Activated T-cell treated with anti-CD3 and anti-CD28 coated beads for 24 hours (primary cell): ENCODE measurements at places on chromosomes 6 and 20.

DNA sequence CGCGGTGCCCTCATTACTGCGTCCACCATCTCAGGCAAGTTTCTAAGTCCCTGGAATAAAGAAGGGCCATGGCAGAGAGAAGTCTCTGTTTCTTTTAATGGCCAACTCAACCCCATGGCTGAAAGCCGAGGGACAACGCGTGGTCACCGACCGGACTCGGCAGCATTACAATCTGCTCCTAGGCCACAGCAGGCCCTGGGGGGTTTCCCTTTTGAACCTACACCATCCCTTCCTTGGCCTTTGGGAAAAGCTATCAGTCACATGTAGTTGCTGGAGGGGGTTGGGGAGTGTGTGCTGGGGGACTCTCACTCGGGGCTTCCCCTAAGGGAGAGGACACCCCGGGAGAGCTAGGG is 11.1 kb upstream of the FAM83C start:
- no peak for DNase-seq

- DNase-seq: peak; percentile 45
These were observed 11.5 kb downstream of the PRDM1 start for GRCh38 chr6:106097411-106098231.

DNA sequence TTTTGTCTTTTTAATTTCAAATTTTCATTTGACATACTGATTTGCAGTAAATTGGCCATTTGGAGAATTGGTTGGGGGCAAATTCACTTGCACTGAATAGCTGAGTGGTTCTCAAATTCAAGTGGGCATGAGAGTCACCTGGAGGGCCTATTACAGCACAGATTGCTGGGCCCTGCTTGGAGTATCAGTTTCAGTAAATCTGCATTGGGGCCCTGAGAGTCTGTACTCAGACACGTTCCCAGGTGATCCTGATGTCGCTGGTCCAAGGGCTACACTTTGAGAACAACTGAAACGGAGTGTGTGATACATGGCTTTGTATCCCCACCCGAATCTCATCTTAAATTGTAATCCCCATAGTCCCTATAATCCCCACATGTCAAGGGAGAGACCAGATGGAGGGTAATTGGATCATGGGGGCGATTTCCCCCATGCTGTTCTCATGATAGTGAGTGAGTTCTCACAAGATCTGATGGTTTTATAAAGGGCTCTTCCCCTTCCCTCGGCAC is 115.9 kb downstream of the KLHL32 start:
- no peak for DNase-seq

DNA sequence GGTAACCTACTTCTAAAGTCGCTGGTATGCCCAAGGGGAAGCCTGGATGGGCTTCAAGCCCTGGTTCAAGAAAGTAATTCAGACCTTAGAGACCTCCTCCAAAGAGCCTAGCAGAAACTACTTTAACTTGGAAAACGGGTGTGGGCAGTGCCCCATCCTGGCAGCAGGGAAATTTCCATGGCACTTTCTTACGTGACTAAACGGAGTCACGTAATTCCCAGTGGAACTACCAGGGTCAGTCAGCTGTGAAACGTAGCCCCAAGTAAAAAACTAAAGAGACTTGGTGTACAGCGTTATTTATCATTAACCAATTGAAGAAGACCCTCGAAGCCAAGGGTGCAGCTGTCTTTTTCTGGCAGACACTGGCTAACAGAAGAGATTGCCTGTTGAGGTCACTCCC is 114.0 kb downstream of the RCAN2 start:
- no peak for DNase-seq

GRCh38 chr6:106658469-106658868 is 29.1 kb downstream of the QRSL1 start:
- no peak for DNase-seq

- no peak for DNase-seq
These were observed 18.4 kb downstream of the TTK start for GRCh38 chr6:80022803-80023202.

DNA sequence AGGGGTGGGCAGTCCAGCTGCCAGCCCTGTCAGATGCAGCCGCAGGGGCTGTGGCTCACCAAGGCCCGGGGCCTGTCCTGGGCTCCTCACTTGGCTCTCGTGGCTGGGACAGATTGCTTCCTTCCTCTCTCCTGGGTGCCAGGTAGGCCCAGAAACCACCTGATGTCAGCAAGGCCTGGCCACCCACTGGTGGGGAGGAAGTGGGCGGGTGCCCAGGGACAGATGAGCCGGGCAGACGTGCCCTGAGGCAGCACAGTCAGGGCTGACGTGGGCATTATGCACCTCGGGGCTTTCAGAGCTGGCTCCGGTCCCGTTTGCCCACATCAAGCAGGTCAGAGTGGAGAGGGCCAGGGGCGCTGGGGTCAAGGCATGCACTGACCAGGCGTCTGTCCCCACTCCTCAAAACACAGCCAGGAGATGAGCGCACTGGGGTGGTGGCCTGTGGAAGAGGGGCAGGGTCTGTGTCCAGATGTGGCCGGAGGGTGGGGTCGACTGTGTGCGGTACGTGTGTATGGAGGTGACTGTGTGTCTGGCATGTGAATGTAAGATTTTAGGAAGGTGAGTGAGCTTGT is 133.2 kb upstream of the PTPN1 start:
- no peak for DNase-seq

- no peak for DNase-seq
These were observed 42.2 kb downstream of the PRND start for GRCh38 chr20:4763723-4764510.

DNA sequence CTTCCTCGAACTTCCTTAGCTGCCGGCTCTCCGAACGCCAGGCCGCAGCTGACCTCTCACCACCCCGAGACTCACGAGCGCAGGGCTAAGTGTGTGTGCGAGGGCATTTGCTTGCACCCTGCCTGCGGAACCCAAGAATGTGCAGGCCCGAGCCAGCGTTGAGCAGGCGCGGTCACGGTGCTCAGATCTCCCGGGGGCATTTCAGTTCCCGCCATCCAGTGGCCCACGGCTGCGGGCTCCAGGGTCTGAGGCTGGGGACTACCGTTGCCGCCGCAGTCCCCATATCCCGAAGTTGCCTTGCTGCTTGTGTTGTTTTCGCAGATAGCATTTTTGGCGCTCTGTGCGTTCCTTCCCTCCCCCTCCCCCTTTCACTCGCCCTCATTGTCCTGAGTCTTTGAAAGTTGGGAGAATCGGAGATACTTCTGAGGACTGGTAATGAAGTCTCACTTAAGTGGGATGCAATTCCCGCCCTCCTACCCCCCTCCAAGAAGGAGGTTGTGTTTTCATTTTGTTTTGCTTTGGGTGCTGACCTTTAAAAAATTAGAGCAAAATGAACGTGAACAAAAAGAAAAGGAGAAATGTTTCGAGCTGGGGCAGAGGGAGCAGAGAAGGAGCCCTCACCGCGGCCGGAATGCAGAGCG is 1.7 kb downstream of the NR2E1 start:
- DNase-seq: no peak

DNA sequence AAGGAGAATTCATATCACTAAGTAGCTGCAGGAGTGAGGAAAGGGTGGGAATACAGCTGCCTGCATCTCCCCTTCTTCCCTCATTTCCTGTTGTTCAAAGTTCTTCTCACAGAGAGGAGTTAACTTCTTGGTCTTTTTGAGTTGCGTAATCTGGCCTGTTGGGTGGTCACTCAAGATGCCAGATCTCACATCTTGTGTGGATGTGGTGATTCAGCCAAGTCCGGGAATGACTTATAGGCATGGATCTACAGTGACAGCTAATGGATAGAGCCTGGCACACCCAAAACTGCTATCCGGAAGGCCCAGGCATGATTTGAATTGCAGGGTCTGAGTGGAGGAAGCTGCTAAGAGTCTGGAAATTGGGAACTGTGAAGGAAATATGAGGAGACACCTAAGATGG is 100.2 kb upstream of the SLC35B3 start:
- DNase-seq: no peak

GRCh38 chr6:149846321-149846720 is 17.8 kb downstream of the LRP11 start:
- DNase-seq: no peak

DNA sequence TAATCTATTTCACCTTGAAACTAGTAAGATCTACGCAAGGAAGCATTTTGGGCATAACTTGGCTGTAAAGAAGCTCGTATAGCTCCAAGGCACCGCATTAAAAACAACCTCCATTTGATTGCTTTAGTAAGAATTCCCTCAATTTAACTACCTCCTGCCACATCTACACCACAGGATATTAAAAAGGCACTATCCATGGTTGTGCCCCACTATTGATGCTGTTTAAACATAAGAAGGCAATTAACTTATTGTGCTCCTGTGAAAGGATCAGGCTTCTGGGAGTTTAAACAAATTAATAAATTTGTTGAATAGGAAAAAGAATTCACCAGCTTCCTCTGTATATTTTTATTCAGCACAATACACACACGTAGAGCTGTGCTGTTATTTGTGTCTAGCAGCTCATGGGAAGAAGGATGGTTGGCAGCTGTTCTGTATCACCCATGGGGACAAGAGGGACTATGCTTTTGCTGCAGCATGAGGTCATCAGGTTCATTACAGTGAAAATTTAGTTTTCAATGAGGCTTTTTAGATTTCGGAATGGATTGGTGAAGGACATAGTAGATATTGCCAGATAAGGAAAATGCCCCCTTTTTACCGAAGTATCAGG is 513.3 kb downstream of the HAO1 start:
- no peak for DNase-seq

DNA sequence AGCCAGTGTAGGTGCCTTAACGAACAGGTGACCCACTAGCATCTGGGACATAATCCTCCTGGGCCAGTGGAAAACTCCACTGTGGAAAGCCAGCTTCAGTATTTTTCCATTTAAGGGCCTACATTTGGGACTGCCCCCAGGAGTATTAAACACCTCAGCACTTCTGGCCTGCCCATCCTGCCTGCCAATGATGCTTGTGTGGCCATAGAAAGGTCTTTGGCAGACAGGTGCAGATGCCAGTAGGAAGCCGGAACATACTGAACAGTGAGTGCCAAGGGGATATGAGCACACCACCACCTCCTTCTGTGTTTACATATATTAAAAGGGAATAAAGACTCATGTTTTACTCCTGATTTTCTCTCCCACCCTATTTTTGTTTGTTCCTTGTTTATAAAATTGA is 19.9 kb downstream of the MCM8 start:
- no peak for DNase-seq

GRCh38 chr6:8166156-8166555 is 63.8 kb upstream of the EEF1E1 start:
- DNase-seq: no peak

- no peak for DNase-seq
These were observed 8.4 kb downstream of the AMD1 start for GRCh38 chr6:110882824-110883554.

DNA sequence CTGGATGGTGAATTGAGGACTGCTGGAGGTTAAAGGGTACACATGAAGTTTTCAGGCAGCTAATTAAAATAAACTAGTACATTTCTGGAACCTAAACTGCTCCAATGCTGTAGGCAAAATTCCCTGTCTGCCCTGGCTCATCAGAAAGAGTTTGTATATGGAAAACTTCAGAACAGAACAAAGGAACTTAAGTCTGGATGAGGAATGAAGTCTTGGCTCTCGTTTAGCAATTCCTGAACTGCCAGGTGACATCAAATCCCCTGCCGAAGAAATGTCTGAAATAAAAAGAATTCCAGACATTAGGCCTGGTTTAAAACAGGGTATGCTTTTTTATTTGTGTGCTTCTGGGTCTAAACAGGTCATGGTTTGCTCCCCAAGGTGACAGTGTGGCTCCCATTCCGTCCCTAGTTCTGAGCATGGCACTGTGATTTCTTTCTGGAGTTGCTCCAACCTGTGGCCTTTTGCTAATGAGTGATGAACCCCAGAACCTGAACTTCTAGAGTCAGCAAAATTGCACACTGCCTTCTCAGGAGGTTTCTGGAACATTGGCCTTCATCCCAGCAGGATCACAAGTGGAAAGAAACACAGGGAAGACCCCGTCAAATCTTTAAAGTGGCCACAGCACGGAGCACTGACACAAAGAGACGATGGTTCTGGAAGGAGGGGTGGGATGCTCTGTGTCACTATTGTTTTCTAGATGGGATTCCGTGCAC is 129.4 kb upstream of the NAA20 start:
- no peak for DNase-seq

- DNase-seq: no peak
These were observed 72.0 kb upstream of the BACH2 start for GRCh38 chr6:90368601-90369000.

DNA sequence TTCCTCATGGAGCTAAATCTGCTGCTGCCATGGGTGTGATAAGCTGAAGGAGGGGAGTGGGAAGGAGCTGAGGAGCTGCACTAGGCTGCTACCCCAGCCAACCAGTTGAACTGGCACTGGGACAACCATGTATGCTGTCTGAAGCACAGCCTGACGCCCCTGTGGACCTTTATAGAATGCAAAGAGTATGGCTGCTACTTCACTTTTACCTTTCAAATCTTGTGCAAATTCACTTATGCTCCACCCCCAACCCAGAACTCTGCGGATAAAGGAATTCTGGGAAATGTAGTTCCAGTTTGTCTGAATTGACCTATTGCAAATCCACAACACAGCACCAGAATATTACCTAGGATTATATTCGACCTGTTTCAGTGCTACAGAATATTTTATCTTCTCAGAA is 217.4 kb upstream of the SLC35B3 start:
- no peak for DNase-seq

DNA sequence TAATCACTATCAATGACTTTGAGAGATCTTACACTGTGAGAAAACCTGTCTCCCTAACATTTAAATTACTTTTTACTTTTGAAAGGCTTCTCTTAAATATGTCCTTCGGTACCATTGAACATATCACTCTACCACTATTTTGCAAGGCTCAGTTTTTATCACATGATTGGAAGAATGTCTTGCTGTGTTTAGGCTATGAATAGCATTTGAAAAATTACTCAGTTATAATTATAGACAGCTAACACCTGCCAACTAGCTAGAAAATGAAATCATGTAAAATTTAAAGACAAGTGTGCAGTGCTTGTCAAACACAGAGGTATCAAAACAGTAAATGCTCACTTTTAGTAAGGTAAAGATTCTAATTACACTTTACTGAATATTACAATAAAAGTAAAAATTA is 11.0 kb downstream of the SESN1 start:
- DNase-seq: no peak
